ENCODE measurements at places on chromosomes 3 and 15. TPM values are rescaled to one million over a fixed set of nuclear protein-coding genes. Genes with fewer than 3 reads are reported as not detected.

GRCh38 chr3:143306407-143306806 lies 186.8 kb downstream of the CHST2 start:
- no peaks in the 10 kb centered on the region for H3K27me3 ChIP-seq
- H3K36me3 ChIP-seq = no peaks in the 10 kb centered on the region
- no peak overlapping the region for H3K4me3 ChIP-seq
- DNase-seq = no peak
- H3K4me1 ChIP-seq = peaks cover 9% of the 10 kb centered on the region

GRCh38 chr3:8868996-8869395 lies 94.3 kb downstream of the RAD18 start:
- no peak overlapping the region for H3K27ac ChIP-seq
- no peaks in the 10 kb centered on the region for H3K27me3 ChIP-seq
- no peaks in the 10 kb centered on the region for H3K4me1 ChIP-seq
- H3K4me3 ChIP-seq = no peak overlapping the region
- no peak for DNase-seq
- H3K36me3 ChIP-seq = no peaks in the 10 kb centered on the region

GRCh38 chr3:178749471-178749870 lies 213.2 kb downstream of the KCNMB2 start:
- H3K27ac ChIP-seq = no peak overlapping the region
- DNase-seq = no peak
- H3K27me3 ChIP-seq = no peaks in the 10 kb centered on the region

GRCh38 chr3:169764312-169764881 lies 463 bp downstream of the TERC start:
- no peaks in the 10 kb centered on the region for H3K4me1 ChIP-seq
- H3K4me3 ChIP-seq = peak overlapping the region; percentile 69
- H3K36me3 ChIP-seq = no peaks in the 10 kb centered on the region
- H3K27ac ChIP-seq = peak overlapping the region; percentile 90
- peak; percentile 79 for DNase-seq
- H3K27me3 ChIP-seq = no peaks in the 10 kb centered on the region

Gene ATP13A5
- 0.07 TPM for polyA plus RNA-seq

DNA sequence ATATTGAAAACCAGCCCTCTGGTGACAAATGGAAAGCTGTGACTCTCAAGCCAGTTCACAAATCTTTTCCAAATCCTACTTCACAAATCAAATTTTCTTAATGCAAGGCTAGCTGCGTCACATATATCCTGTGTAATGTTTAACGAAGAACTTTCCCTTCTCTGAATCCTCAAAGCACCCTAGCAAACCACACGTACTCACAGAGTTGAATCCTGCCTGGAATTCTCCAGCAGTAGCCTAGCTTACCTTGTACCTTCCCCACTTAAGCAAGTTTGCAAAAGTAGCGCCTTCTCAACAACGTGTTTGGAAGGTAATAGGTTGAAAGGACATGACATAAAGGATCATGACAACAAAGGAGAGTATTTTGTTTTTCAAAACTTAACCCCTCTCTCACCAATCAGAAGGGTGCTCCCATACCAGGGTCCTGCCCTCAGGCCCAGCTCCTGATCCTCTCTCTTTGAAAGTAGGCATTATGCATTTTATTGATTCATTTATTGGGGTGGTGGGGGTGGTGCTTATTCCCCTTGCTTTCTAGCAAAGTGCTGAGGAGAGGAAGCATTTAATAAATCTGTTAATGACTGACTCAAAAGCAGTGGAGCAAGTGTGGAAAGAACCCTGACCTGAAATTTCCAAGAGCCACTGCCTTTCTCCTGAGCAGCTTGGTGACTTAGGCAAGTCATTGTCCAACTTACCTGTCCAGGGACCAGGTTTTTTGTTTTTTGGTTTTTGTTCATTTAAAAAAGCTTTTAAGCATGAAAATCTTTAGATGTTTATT lies 531.6 kb downstream of the MECOM start:
- no peaks in the 10 kb centered on the region for H3K27me3 ChIP-seq
- no peak overlapping the region for H3K4me3 ChIP-seq
- DNase-seq = no peak
- H3K36me3 ChIP-seq = no peaks in the 10 kb centered on the region

Gene LRTM1
- not detected for polyA plus RNA-seq

DNA sequence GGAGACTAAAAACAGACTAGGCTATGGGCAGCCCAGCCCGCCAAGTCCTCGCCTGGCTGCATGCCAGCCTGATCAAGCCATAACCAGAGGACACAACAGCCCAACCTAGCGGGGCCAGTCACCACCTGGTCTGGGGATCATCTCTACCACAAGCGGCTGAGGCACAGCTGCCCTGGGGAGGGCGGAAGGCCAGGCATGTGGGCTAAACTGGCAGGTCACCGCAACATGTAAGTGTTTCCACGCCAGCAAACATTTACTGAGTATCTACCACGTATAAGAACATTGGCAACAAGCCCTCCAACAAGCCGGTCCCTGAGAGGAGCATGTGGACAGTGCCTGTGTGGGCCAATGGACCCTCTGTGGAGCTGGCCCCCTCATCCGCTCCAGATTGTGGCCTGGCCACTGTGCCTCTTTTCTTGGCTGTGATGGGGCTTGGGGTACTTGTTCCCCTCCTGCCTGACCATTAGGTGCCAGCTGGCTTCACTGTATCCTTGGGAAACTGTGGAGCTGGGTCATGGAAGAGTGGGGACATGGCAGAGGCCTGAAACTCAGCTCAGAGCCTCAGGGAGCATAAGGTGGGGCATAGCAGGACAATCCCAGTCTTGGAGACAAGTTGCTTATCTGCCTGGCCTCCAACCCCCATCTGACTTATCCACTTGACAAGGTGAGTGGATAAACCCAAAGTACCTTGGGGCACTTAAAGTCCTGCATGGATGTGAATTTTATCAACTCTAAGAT lies 9.0 kb downstream of the UBXN7 start:
- no peaks in the 10 kb centered on the region for H3K27me3 ChIP-seq
- no peak for DNase-seq
- peaks cover 10% of the 10 kb centered on the region for H3K4me1 ChIP-seq
- no peak overlapping the region for H3K27ac ChIP-seq

GRCh38 chr15:86834115-86834863 lies 754.6 kb downstream of the AGBL1 start:
- no peak for DNase-seq
- H3K4me1 ChIP-seq = no peaks in the 10 kb centered on the region
- no peak overlapping the region for H3K4me3 ChIP-seq
- H3K27me3 ChIP-seq = no peaks in the 10 kb centered on the region
- H3K36me3 ChIP-seq = no peaks in the 10 kb centered on the region
- H3K27ac ChIP-seq = no peak overlapping the region

Gene SH2D7
- not detected for polyA plus RNA-seq
